EL (cell line): ENCODE measurements at places on chromosomes 7 and 10.

- DNase-seq, result peak; percentile 53
Measured at GRCh38 chr7:13017333-13017857, 330.0 kb downstream of the ARL4A start.

DNA sequence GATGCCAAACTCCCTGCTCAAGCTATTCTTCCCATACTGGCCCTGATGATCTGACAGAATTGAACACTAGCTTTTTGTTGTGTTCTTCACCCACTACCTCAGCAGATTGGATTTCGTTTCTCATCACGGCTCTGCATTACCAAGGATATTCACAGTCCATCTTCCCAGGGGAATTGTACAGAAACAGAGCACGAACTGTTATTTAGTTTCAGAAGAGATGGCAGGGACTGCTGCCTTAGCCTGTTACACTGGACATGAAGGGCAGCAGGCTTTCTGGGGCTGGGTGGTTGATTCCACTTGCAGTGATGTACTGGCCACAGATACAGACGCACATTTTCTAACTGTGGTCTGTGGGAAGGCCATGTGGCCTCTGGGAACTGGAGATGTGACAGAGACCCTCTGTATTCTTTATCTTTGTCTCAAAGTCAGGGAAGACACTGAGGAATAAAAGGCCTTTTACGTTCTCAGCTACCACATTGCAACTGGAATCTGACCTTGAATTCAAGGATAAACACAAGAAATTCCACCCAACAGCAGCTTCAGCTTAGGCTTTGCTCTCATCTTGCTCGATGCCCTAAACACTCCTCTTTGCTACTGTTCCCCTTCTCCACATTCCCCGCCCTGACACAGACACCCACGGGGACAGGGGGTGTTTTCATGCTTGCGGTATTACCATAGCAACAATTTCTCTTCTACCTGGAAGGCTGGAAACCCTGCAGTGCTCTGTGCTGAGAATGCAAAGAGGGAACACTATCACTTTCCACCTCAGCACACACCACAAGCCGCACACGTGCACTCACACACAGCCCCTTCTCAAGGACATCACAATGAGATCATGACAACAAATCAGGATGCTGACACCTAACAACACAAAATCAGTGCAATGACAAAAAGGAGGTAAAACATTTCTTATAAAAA, 81.7 kb downstream of the RNF216 start:
- no peak for DNase-seq

- peak; percentile 75 for DNase-seq
Measured at GRCh38 chr7:34133356-34133982, 228.1 kb downstream of the BMPER start.

GRCh38 chr10:128865436-128866195, 601.4 kb upstream of the MGMT start:
- no peak for DNase-seq

DNA sequence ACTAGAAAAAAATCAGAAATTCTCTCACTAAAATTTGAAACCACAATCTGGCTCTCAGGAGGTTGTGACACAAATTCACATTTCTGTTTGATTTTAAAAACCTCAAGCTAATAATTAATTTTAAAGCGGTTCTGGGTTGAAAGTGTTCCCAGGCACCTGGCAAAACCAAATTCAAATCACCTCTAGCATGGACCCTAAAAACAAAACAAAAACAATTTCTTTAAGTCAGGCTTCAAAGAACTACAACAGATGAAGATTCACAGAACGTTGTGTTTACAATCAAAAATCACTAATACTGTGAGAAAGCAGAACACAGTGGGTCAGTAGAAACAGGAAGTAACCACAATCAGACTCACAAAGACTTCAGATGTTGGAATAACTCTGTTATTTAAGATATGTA, 7.2 kb upstream of the RELN start:
- no peak for DNase-seq

DNA sequence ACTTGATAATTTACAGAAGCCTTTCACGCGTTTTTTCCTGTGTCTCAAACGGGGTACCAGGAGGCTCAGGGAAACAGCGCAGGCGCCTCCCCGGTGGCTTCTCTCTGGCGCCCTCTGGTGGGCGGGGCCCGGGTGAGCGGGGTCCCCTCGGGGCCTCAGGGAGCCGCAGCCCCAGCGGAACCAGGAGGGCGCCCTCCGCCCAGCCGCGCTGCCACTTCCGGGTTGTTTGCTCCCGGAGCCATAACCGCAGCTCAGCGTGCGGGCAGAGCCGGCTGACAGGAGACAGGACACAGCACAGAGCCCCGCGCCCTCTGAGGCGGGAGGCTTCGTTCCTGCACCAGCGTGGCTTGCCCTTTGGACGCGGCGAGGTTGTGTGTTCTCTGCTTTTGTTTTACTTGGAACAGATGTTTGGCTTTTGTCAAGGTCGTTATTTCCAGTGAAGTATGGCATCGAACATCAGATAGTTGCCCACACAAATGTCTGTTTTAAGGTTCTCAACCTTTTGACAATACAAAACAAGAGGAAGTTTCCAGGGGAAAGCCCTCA, 6.9 kb upstream of the CYP2E1 start:
- peak; percentile 80 for DNase-seq

DNA sequence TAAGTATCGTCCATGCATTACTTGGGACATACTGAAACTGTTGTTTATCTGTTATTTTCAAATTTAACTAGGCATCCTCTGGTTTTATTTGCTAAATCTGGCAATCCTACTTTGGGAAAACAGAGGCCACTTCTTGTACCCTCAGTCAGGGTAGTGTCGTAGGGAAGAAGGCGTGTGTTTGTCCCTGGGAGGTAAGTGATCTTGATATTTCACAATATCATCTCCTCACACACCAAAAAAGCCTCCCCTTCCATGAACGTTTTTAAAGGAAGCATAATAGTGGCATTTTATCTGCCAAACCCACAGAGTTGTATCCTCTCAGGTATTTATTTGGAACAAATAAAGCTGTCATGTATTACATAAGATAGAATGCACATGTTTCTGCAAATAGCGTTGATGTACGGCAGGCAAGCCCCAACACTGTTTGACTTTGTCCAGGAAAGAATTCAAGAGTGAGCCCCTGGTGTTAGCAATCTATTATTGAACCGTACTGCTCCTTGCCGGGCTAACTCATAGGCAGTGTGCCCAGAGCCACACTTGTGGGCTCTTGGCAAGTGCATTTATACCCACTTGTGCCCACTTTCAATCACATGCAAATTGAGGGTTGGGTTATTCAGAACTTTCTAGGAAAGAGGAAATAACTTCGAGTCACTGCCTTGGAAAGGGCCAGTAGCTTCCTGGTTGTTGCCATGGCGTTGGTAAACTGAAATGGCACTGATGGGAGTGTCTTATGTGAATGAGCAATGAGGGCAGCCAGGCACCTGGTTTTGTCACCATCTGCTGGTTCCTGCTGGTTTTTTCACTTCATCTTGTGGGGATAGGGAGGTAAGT, 266.0 kb downstream of the USP6NL start:
- no peak for DNase-seq

- DNase-seq, result no peak
Measured at GRCh38 chr7:150481186-150481920, 30.9 kb downstream of the GIMAP8 start.

DNA sequence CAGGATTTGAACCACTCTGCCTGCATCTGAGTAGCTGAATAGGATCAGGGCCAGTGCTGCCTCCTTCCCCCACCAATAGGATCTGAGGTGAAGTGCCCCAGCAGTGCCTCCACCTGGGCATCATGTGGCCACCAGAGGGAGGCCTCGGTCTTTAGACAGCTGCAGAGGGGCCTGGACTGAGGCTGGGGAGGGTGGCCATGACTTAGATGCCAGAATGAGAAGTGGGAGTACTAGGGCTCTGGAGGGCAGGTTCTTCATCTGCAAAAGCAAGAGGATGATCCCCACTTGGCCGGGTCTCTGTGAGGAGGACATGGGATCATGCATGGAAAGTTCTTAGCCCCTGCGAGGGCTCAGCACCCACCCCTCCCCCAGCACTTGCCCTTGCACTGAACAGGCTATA, 56.9 kb downstream of the NEUROG3 start:
- peak; percentile 27 for DNase-seq

GRCh38 chr10:24133835-24134234, 75.1 kb upstream of the KIAA1217 start:
- DNase-seq, result no peak

GRCh38 chr10:104664205-104664604, 23.1 kb downstream of the SORCS3 start:
- DNase-seq, result no peak

- DNase-seq, result peak; percentile 77
Measured at GRCh38 chr10:62244785-62245467, 23.7 kb downstream of the RTKN2 start.

DNA sequence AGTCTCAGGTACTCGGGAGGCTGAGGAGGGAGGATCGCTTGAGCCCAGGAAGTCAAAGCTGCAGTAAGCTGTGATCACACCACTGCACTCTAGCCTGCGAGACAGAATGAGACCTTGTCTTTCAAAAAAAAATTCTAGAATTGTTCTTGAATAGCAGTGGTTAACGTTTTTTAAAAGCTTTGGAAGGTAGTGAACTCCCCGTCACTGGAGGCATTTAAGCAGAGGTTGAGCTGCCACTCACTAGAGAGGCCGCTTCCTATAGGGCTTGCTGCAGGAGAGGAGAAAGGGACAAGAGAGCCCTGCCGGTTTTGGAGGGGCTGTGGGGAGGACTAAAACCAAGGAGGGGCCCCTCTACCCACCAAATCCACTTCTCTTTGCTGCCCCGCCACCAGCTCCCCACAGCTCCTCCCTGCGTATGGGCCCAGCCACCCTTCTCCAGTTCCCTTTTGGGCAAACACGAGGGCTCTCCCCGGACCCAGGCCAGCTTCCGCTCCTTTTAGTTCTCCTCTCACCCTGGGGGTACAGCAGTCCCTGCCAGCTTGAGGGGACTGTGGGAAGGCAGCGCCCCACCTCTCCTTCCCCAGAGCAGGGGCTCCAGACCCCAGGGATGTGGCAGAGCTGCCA, 86.9 kb upstream of the GTF2I start:
- no peak for DNase-seq

- peak; percentile 65 for DNase-seq
Measured at GRCh38 chr7:131688738-131689661, 132.6 kb upstream of the PODXL start.

- DNase-seq, result peak; percentile 51
Measured at GRCh38 chr7:105480931-105481330, 41.1 kb downstream of the PUS7 start.

- peak; percentile 15 for DNase-seq
Measured at GRCh38 chr10:43249962-43250614, 16.8 kb downstream of the RASGEF1A start.

GRCh38 chr7:70595755-70596597, 536.0 kb upstream of the GALNT17 start:
- no peak for DNase-seq

- peak; percentile 50 for DNase-seq
Measured at GRCh38 chr10:117362313-117362712, 12.9 kb downstream of the PDZD8 start.

DNA sequence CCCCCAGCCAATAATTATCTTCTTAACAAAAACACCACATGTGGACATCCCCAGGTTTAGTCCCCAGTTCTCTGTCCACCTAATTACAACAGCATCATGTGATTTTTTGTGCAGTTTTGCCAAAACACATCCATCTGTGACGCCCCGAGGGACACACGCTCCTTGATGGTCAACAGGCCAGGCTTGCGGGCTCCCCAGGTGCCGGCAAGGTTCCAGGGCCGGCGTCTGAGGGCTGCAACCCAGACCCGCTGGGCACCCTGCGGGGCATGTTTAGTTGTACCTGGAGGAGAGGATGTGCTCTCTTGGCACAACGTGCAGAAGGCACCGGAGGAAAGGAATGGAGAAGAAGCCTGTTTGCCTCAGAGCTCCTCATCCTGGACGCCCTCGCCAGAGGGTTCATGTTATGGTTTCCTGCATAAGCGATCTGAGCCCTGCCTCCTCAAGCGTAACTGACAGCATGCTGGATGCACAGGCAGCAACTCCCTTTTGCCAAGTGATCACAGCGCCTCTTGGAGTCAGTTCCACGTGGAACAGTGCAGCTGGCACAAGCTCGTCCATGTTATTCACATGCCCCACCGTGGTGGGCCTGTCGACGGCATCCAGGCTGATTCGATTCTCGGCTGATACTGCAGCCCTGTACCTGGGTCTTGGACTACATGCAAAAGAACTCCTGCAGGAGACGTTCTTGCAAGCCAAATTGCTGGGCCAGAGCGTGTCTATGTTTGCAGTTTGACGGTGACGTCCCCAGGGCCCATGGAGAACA, 41.6 kb downstream of the JAKMIP3 start:
- DNase-seq, result no peak

DNA sequence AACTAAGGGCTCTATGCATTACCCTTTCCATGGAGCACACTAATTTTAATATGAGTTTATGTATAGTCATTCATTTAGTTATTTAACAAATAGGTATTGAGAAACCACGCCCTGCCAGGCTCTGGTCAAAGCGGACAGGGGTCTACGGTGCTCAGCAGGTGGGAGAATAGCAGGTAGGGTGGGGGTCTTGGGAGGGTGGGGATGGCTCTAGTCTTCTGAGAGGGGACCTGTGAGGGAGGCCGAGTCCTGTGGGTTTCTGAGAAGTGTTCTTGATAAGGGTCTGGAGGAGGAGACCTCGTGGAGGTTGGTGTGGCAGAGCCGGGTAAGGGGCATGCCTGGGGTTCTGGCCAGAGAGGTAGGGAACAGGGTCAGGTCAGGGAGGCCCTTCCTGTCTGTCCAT, 1.1 kb downstream of the WDFY4 start:
- no peak for DNase-seq

GRCh38 chr10:124354411-124355382, 64.0 kb downstream of the OAT start:
- DNase-seq, result peak; percentile 75

DNA sequence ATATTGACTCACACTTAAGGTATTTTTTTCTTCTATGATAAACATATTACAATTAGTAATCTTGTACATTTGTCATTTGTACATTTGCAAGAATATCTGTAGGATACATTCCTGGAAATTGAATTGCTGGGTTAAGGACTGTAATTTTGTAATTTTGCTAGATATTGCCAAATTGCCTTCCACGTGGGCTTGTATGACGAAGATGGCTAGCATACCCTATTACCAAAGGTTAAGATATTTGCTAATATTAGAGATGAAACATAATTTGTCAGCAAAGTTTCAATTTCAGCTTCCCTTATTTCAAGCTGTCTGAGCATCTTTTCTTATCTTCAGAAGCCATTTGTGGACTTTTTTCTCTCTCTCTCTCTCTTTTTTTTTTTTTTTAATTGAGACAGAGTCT, 1.0 kb upstream of the LYZL2 start:
- DNase-seq, result peak; percentile 28

GRCh38 chr7:149885191-149886017, 11.6 kb downstream of the ATP6V0E2 start:
- DNase-seq, result no peak

GRCh38 chr10:71380841-71381240, 15.9 kb upstream of the CDH23 start:
- DNase-seq, result no peak
